ENCODE measurements at places on chromosomes 6 and 20. TPM values are rescaled to one million over a fixed set of nuclear protein-coding genes. Genes with fewer than 3 reads are reported as not detected.

DNA sequence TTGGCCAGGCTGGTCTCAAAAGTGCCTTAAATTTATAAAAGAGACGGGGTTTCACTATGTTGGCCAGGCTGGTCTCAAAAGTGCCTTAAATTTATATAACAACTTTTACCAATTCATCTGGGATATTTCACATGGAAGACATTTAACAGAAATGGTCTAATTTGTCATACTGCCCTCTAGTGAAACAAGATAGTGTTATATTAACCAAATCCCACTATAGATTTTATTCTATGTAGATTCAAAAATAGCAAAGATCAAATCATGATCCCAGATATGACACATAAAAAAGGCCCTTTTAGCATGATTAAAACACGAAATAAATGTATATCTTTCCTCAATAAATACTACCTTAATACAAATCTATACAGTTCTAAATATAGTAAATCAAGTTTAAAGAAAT lies 102.8 kb upstream of the TFAP2D start:
- H3K36me3 ChIP-seq = no peaks in the 10 kb centered on the region
- H3K27me3 ChIP-seq = no peaks in the 10 kb centered on the region
- H3K4me1 ChIP-seq = no peaks in the 10 kb centered on the region
- no peak for DNase-seq
- no peak overlapping the region for H3K4me3 ChIP-seq
- no peak overlapping the region for H3K27ac ChIP-seq

GRCh38 chr6:19554356-19555225 lies 282.6 kb upstream of the ID4 start:
- H3K4me1 ChIP-seq = no peaks in the 10 kb centered on the region
- no peak for DNase-seq
- H3K4me3 ChIP-seq = no peak overlapping the region
- no peaks in the 10 kb centered on the region for H3K27me3 ChIP-seq

DNA sequence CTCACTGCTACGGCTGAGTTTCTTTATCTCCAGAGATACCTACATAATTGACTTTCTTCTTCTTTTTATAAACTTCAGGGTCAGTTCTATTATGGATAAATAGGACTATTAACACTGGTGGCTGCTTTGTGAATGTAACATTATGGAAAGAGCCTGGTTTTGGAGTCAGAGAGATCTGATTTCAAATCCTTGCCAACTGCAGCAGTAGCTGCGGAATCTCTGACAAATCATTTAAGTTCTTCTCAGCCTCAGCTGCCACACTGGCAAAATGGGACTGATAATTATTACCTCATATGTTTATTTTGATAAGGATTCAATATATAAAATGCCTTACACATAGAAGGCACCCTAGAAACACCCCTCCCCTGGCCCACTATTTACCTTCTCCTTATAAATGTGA lies 160.5 kb downstream of the BACH2 start:
- no peaks in the 10 kb centered on the region for H3K36me3 ChIP-seq
- H3K4me3 ChIP-seq = no peak overlapping the region
- H3K4me1 ChIP-seq = peaks cover 16% of the 10 kb centered on the region
- no peaks in the 10 kb centered on the region for H3K27me3 ChIP-seq
- no peak overlapping the region for H3K27ac ChIP-seq

GRCh38 chr6:72348926-72349325 lies 272.9 kb upstream of the KCNQ5 start:
- no peaks in the 10 kb centered on the region for H3K4me1 ChIP-seq
- no peak for DNase-seq
- H3K27me3 ChIP-seq = no peaks in the 10 kb centered on the region
- H3K27ac ChIP-seq = no peak overlapping the region

- H3K27ac ChIP-seq = no peak overlapping the region
- no peaks in the 10 kb centered on the region for H3K27me3 ChIP-seq
Measured at GRCh38 chr6:167314180-167314821, 10.6 kb upstream of the TTLL2 start.

Gene SLC17A1
- total RNA-seq = not detected

Gene LY6G6F
- total RNA-seq = 1.8 TPM

- no peaks in the 10 kb centered on the region for H3K27me3 ChIP-seq
- DNase-seq = no peak
- H3K36me3 ChIP-seq = no peaks in the 10 kb centered on the region
Measured at GRCh38 chr6:23106951-23107350, 537.6 kb downstream of the HDGFL1 start.

GRCh38 chr6:71220466-71220865 lies 68.1 kb upstream of the OGFRL1 start:
- DNase-seq = no peak
- no peak overlapping the region for H3K27ac ChIP-seq
- H3K4me1 ChIP-seq = no peaks in the 10 kb centered on the region
- H3K27me3 ChIP-seq = no peaks in the 10 kb centered on the region
- no peak overlapping the region for H3K4me3 ChIP-seq

GRCh38 chr6:26350858-26351543 lies 14.0 kb upstream of the BTN3A2 start:
- no peak overlapping the region for H3K4me3 ChIP-seq
- H3K4me1 ChIP-seq = no peaks in the 10 kb centered on the region

Gene HCRTR2
- total RNA-seq = not detected

Gene ADGRG6
- total RNA-seq = 16.2 TPM

GRCh38 chr20:18678549-18679419 lies 90.9 kb downstream of the DTD1 start:
- no peak for DNase-seq
- no peaks in the 10 kb centered on the region for H3K27me3 ChIP-seq
- H3K27ac ChIP-seq = no peak overlapping the region
- H3K36me3 ChIP-seq = no peaks in the 10 kb centered on the region

GRCh38 chr6:85394199-85394598 lies 55.7 kb upstream of the NT5E start:
- H3K4me1 ChIP-seq = no peaks in the 10 kb centered on the region
- no peaks in the 10 kb centered on the region for H3K36me3 ChIP-seq
- no peak overlapping the region for H3K27ac ChIP-seq
- no peak overlapping the region for H3K4me3 ChIP-seq
- H3K27me3 ChIP-seq = no peaks in the 10 kb centered on the region

- no peak for DNase-seq
- no peak overlapping the region for H3K4me3 ChIP-seq
- no peaks in the 10 kb centered on the region for H3K27me3 ChIP-seq
- no peaks in the 10 kb centered on the region for H3K36me3 ChIP-seq
- peaks cover 7% of the 10 kb centered on the region for H3K4me1 ChIP-seq
Measured at GRCh38 chr6:139925894-139926641, 551.6 kb upstream of the CITED2 start.

DNA sequence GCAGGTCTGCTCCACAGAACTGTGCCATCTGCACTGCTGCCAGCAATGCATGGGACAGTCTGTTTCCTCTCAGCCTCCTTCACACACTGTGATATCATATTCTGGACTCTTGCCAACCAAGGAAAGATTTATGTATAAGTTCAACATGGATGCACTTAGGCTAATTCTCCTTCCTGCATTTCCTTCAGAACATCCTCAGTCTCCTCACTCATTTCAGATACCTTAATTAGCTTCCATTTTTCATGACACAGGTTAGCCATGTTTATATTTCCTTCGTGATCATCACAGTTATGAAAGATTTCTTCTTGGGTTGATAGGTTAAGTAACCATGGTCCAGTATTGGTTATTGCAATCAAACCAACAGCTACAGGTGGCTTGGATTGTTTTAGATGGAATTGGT lies 46.4 kb upstream of the DDR1 start:
- no peak for DNase-seq
- H3K36me3 ChIP-seq = no peaks in the 10 kb centered on the region
- no peaks in the 10 kb centered on the region for H3K27me3 ChIP-seq

DNA sequence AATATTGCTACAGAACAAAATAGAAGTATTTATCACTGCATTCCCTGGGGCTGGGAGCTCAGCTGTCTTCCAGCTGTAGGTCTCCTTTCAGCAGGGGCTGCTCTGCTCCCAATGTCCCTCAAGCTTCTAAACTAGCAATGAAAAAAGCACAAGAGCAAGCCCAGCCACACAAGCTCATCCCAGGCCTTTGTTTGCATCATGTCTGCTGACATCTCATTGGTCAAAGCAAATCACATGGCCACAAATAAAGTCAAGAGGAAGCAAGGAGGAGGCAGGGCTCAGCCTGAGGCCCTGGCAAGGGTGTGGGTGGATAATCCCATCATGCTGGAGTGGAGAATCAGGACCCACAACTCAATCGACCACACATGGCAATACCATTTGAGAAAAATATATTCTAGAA lies 2.2 kb upstream of the BFSP1 start:
- peaks cover 23% of the 10 kb centered on the region for H3K27me3 ChIP-seq
- no peak for DNase-seq
- H3K36me3 ChIP-seq = no peaks in the 10 kb centered on the region
- peaks cover 16% of the 10 kb centered on the region for H3K4me1 ChIP-seq

GRCh38 chr6:130020073-130020906 lies 1.9 kb downstream of the L3MBTL3 start:
- peaks cover 28% of the 10 kb centered on the region for H3K4me1 ChIP-seq
- H3K36me3 ChIP-seq = peaks cover 24% of the 10 kb centered on the region
- H3K27ac ChIP-seq = peak overlapping the region; percentile 91
- peak; percentile 91 for DNase-seq
- peak overlapping the region; percentile 84 for H3K4me3 ChIP-seq

GRCh38 chr6:129882510-129883023 lies 21.5 kb upstream of the TMEM244 start:
- H3K4me1 ChIP-seq = no peaks in the 10 kb centered on the region
- H3K27ac ChIP-seq = no peak overlapping the region
- H3K27me3 ChIP-seq = no peaks in the 10 kb centered on the region
- peak; percentile 71 for DNase-seq

GRCh38 chr6:16058929-16059345 lies 69.9 kb upstream of the MYLIP start:
- no peaks in the 10 kb centered on the region for H3K4me1 ChIP-seq
- H3K27me3 ChIP-seq = no peaks in the 10 kb centered on the region
- no peaks in the 10 kb centered on the region for H3K36me3 ChIP-seq
- DNase-seq = no peak
- no peak overlapping the region for H3K4me3 ChIP-seq

DNA sequence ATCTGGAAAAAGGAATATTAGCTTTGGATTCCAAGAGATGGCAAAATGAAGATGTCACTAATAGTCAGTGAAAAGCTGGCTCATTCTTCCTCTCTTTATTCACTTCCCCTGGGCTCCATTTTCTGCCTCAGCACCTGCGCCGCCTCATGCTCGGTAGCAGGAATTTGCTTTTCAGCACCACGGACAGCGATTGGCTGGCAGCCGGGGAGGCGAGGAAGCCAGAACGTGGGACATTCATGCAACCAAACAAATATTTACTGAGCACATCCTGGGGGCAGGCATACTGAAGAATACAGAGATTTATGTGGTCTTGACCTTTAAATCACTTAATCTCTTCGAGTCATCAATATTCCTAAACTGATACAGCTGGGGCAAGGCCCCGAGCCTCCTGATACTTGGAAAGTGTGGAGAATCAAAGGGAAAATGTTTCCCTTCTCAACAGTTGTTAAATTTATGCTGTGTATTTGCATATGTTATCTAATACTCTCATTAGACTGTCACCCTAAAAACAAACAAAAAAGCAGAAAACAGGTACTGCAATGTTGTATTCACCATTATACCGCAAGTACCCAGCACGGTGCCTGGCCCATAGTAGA lies 12.1 kb upstream of the PDYN start:
- DNase-seq = peak; percentile 88
- no peaks in the 10 kb centered on the region for H3K4me1 ChIP-seq
- H3K27me3 ChIP-seq = no peaks in the 10 kb centered on the region
- H3K36me3 ChIP-seq = no peaks in the 10 kb centered on the region

Gene MYL9
- total RNA-seq = 86.3 TPM

Gene GPLD1
- 4.3 TPM for total RNA-seq

Gene SLC12A5
- total RNA-seq = 0.20 TPM

- H3K4me1 ChIP-seq = no peaks in the 10 kb centered on the region
- H3K36me3 ChIP-seq = no peaks in the 10 kb centered on the region
- no peak overlapping the region for H3K4me3 ChIP-seq
- no peak overlapping the region for H3K27ac ChIP-seq
- DNase-seq = no peak
Measured at GRCh38 chr20:22060610-22061009, 355.1 kb downstream of the PAX1 start.

Gene SEL1L2
- total RNA-seq = not detected

GRCh38 chr6:92777146-92777740 lies 642.1 kb downstream of the EPHA7 start:
- no peaks in the 10 kb centered on the region for H3K27me3 ChIP-seq
- H3K4me3 ChIP-seq = no peak overlapping the region
- H3K36me3 ChIP-seq = no peaks in the 10 kb centered on the region
- H3K27ac ChIP-seq = no peak overlapping the region
- H3K4me1 ChIP-seq = no peaks in the 10 kb centered on the region

Gene HLA-DMA
- total RNA-seq = 218 TPM

GRCh38 chr6:114001354-114001753 lies 30.4 kb upstream of the HDAC2 start:
- no peak overlapping the region for H3K27ac ChIP-seq
- H3K36me3 ChIP-seq = no peaks in the 10 kb centered on the region
- no peaks in the 10 kb centered on the region for H3K27me3 ChIP-seq
- H3K4me3 ChIP-seq = no peak overlapping the region
- no peak for DNase-seq

- no peak overlapping the region for H3K27ac ChIP-seq
- DNase-seq = no peak
- H3K27me3 ChIP-seq = no peaks in the 10 kb centered on the region
Measured at GRCh38 chr6:9646342-9647070, 768.4 kb downstream of the TFAP2A start.

DNA sequence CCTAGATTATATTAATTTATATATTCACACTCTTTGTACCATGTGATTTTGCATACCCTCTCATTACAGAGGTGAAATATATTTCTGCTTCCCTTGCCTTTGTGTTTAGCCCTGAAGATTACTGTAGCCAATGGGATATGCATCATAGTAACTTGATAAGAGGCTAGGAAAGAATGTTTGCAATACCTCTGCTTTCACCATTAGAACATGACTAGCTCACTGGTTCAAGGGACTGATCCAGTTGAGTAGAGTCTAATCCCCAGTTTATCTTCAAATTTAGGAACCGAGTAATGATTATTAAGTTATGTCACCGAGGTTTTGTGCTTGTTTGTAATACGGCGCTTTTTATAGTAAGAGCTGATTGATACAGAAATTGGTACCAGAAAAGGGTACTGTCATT lies 552.6 kb upstream of the GJE1 start:
- no peak overlapping the region for H3K4me3 ChIP-seq
- no peaks in the 10 kb centered on the region for H3K36me3 ChIP-seq
- H3K4me1 ChIP-seq = no peaks in the 10 kb centered on the region
- DNase-seq = no peak
- no peak overlapping the region for H3K27ac ChIP-seq
- H3K27me3 ChIP-seq = no peaks in the 10 kb centered on the region

GRCh38 chr6:25949695-25950094 lies 12.9 kb upstream of the TRIM38 start:
- H3K27ac ChIP-seq = no peak overlapping the region
- H3K36me3 ChIP-seq = no peaks in the 10 kb centered on the region
- no peaks in the 10 kb centered on the region for H3K4me1 ChIP-seq
- DNase-seq = no peak
- H3K4me3 ChIP-seq = no peak overlapping the region

Gene ADGRF4
- not detected for total RNA-seq

Gene NKAIN2
- total RNA-seq = 0.19 TPM

Gene PNPLA1
- total RNA-seq = 1.0 TPM

Gene COL21A1
- total RNA-seq = 0.14 TPM

All from spleen (tissue), 13 donors.